EH (cell line): ENCODE measurements at places on chromosomes 5 and 9.

- no peak for DNase-seq
These were observed 142.7 kb upstream of the CD180 start for GRCh38 chr5:67339219-67339767.

GRCh38 chr9:90552317-90552716 lies 90.3 kb downstream of the DIRAS2 start:
- no peak for DNase-seq

- no peak for DNase-seq
These were observed 68.7 kb downstream of the PCDH1 start for GRCh38 chr5:141809380-141810096.

GRCh38 chr5:14742498-14742897 lies 78.0 kb downstream of the OTULIN start:
- DNase-seq = no peak

DNA sequence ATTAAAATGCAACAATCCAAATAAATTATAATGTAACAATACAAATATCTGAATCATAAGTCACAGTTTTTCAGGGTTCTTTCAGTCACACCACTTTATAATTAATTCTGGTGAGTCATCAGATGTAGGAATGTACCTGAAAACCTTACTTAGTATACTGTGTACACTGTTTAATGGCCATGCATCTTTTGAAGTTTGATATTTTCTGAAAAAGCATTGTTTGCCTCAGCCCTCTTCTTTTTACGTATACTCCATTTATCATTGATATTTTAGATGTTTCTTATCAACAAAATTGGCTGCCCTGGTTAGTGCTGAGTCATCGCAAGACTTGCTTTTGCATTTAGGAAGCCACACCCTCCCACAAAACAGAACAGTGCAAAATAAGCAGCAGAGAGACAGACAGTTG lies 218.6 kb downstream of the PJA2 start:
- peak; percentile 34 for DNase-seq

DNA sequence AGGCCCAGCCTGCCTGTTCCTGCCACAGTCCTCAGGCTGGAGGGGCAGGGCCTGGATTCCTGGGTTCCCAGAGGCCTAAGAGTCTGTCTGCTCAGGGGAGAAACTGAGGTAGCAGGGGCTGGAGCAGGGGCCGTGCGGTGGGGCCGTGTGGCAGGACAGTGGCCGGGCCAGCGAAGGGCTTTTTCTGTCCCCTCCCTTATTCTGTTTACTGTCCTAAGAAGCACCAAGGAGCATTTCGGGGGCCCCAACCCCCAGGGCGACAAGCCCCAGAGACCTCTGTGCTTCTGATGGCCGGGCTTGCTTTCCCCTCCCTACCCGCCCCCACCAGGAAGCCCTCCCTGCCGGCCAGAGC lies 6.8 kb upstream of the ASB6 start:
- no peak for DNase-seq

- DNase-seq = no peak
These were observed 7.0 kb downstream of the AFAP1L1 start for GRCh38 chr5:149278451-149279210.

GRCh38 chr5:80083101-80083890 lies 48.1 kb downstream of the THBS4 start:
- peak; percentile 78 for DNase-seq
